ENCODE measurements at places on chromosomes 5 and 9. TPM values are rescaled to one million over a fixed set of nuclear protein-coding genes. Genes with fewer than 3 reads are reported as not detected.

GRCh38 chr9:131100445-131100844, 4.1 kb downstream of the AIF1L start:
- DNase-seq = no peak

DNA sequence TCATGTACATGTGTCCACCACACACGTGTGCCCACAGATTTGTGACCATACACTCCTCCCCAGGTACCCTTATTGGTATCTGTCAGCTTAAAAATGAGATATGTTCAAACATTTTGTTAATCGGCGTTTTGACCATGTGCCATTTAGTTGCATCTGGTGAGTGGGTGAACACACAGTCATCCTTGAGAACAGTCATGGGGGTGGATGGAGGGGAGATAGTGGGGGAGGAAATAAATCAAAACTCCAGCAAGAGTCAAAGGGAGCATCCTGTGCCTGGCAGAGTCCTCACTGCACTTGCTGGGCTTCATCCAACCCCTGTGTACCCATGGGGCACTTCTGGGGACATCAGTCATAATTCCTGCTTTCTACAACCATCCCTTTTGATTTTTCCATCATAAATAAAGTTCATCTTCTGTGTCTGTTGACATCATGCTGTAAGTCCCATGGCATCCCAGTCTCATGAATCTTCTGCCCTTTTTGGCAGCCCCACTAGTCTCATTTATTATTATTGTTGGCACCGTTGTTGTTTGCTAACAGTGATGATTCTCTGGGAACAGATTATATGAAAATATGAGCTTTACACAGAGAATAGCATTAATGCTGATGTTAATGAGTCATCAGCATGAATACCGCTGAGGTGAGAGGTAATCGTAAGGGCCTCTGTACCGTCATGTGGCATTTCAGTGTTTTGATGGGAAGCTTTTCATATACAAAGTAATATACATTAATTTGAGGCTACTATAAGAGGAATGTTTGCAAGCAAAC, 24.4 kb upstream of the CLK4 start:
- no peak for DNase-seq

Gene SOWAHA
- polyA plus RNA-seq = not detected

Gene FGF1
- polyA plus RNA-seq = 0.64 TPM

Gene SCGB3A2
- 2,261 TPM for polyA plus RNA-seq

Gene KCNV2
- 0.15 TPM for polyA plus RNA-seq

Gene GHR
- polyA plus RNA-seq = 18.2 TPM

Gene CCDC171
- polyA plus RNA-seq = 12.3 TPM

DNA sequence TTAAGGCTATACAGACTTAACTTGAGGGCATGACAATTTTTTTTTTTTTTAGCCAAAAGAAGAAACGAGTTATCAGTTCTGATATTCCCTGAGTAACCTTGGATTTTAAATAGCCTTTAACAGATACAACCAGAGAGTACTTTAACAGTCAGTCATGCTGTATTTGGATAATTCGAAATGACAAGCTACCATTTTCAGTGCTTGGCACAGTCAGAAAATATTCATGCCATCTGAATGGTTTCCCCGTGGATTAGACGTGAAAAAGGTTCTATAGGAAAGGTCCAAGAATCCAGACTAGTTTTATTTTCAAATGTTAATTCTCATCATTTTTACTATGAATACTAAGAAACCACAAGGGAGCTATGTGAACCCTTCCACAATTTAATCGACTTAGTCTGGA, 165.7 kb downstream of the PAM start:
- DNase-seq = no peak

GRCh38 chr5:10857338-10857733, 96.3 kb upstream of the DAP start:
- no peak for DNase-seq

DNA sequence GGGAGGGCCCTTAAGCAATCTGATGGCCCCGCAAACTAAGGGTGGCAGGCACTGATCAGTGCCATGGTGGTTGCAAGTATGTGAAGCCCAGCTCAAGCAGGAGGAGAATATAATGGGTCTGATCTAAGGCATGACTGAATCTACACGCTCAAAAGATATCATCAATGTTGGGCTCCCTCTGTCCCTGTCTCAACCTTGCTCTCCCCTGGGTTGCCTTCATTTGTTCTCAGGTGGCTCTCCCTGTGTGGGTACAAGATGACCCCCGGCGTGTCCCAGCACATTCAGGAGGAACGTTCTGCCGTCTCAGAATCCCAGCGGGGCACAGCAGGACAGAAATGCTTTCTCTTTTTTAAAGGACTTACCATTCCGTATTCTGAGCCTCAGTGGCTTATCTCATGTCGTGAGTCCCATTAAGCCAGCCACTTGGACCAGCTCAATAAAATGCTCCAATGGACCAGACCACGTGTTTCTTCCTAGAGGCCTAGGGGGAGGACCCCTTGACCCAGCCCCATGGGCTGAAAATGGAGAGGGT, 12.0 kb upstream of the RNF130 start:
- DNase-seq = no peak

Gene PCDHA10
- 0.36 TPM for polyA plus RNA-seq

Gene PCDHA13
- polyA plus RNA-seq = 0.42 TPM

- DNase-seq = no peak
Measured at GRCh38 chr5:50800410-50800809, 134.0 kb downstream of the PARP8 start.

DNA sequence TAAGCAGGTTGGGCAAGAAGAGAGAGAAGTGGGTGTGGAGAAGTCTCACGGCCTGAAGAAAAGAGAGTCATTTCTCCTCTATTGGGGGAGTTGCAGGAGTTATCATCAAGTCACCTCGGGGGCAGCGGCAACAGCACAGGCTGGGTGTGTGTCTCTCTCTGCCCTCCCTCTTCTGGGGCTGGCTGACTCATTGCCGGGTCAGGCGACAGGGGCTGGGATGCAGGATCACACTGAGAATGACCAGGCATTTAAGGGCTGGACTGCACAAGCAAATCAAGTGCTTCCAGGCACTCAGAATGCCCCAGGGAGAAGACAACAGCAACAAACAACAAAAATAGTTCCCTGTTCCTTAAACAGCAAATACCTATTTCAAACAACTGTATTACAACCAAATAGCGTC, 6.3 kb upstream of the EQTN start:
- no peak for DNase-seq

DNA sequence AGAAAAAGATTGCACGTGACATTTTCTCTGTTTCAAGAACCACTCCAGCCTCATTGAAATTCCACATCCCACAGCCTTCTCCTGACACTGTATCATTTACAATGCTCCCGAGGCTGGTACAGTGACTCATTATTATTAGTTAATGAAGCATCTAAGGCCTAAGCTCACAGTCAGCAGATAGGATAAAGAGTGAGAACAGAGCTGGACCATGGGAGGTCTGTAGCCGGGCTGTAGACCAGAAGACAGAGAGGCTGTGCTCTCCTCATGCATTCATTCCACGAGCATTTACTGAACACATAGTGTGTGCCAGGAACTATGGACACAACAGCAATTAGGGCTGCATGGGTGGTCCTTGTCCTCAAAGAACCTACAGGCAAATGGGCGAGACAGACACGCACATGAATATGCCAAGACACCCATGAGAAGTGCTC, 47.3 kb upstream of the GALNT10 start:
- DNase-seq = no peak

DNA sequence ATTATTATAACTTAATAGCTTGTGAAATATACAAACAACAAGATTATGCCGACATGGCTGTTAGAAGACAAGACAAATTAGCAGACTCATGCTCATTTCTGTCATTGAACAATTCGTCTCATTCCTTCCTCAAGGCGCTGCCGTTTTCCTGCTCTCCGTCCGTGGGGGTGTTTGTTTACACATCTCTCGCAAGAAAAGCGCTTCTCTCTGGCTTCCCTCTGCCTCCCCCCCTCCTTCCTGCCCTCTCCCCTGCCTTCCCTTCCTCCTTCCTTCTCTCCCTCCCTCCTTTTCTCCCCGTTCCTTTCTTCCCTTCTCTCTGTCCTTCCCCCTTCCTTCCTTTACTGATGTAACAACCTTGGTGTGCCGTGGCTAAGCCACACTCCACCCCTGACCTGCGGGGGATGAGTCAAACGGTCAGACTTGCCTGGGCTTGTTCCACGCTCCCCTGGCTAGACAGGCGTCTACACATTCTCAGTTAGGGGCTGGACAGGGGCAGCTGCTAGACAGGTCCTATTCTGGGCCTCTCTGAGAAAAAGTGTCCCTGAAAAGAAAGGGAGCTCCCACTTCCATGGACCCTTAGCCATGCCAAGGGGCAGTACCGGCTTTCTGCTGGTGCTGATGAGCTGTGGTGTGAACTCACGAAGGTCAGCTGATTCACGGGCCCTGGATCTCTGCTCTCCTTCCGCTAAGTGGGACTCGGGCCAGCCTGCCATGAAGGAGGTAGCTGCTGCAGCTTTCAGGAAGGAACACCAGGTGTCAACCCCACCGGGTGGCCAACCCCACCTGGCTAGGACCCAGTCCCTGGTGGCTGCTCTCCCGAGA, 32.0 kb upstream of the SPTLC1 start:
- DNase-seq = no peak
